Activated CD4-positive, alpha-beta T cell treated with anti-CD3 and anti-CD28 coated beads, Interleukin-2, amount 10 ng/mL, durations not matched to agents 7 days and 5 days (primary cell): ENCODE measurements at places on chromosomes 4 and X. TPM values are rescaled to one million over a fixed set of nuclear protein-coding genes. Genes with fewer than 3 reads are reported as not detected.

The ATG4A gene
- 11.1 TPM for total RNA-seq

- DNase-seq = no peak
Measured at GRCh38 chrX:7711167-7711566, 131.8 kb upstream of the VCX start.

DNA sequence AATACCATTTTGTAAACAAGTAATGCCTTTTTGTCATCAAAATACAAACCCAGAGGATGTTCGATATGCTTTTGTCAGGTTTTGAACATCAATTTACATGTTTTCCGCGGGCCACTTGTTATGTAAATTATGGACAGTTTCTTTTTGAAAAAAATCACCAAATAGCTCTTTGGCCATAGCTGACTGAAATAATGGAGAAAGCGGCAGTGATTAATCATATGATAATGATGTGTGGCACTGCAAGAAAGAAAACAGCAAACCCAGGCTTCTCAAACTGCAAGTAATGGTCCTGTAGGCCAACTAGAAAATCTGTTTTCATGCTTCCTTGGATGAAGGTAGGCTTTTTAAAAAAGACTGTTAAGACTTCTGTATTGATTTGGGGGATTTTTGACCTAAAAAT lies 15.6 kb upstream of the SCML1 start:
- no peak for DNase-seq

GRCh38 chrX:114127411-114128025 lies 456.4 kb upstream of the HTR2C start:
- no peak for DNase-seq

GRCh38 chr4:26372525-26373172 lies 51.8 kb downstream of the RBPJ start:
- peak; percentile 74 for DNase-seq

The CNOT6L gene
- 122 TPM for total RNA-seq

GRCh38 chr4:106201373-106201772 lies 114.6 kb downstream of the TBCK start:
- no peak for DNase-seq

- DNase-seq = no peak
Measured at GRCh38 chrX:54248309-54248708, 65.3 kb upstream of the FAM120C start.

DNA sequence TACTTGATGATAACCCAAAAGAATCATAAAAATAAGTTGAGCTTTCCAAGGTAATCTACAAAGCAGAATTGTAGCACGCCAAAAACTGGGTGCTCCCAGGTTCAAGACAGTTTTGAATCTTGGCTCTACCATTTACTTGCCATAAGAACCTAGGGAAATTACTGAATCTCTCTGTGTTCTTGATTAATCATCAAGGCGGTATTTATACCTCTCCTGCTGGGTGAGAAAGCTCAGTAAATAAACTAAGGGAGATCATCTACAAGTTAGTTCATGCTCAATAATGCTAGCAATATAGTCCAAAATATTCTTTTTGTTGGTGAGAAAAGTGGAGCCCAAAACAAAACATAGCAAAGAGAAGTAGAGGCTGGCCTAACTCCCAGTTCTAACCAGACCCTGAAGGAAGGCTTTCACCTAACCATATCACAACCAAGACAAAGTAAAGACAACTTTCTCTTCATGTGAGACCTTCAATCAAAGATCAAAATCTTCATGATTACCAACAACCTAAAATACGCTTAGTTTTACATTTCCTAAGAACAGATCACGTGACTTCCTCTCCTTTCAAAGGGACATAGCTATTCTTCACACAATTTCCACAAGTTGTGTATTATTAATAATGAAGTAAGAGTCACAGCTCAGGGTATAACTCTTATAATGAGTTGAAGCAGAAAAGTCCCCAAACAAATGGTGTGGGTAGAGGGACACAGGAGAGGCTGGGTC lies 34.4 kb downstream of the TNIP3 start:
- no peak for DNase-seq

- DNase-seq = no peak
Measured at GRCh38 chrX:76420237-76420636, 7.3 kb upstream of the MAGEE1 start.

- DNase-seq = no peak
Measured at GRCh38 chr4:177547985-177548384, 105.7 kb upstream of the AGA start.

The RAB9B gene
- total RNA-seq = 0.48 TPM

DNA sequence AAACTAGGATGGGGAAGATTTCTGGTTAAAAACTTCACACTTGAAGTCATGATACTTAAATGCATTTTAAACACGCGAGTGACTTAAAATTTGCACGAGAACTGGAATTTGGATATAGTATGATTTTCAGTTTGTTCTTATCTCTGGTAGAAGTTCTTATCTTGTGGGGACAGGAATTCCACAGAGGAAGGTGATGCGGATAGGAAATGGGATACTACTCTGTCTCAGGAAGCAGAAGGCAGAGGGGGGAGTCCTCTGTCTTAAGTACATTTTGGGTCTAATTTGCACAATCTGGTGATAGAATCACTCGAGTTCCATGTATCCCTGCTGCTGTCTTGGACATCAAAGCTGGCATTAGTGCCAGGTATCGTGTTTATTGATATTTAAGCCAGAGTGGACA lies 53.3 kb downstream of the TLL1 start:
- DNase-seq = no peak

The PABPC1L2A gene
- total RNA-seq = not detected

DNA sequence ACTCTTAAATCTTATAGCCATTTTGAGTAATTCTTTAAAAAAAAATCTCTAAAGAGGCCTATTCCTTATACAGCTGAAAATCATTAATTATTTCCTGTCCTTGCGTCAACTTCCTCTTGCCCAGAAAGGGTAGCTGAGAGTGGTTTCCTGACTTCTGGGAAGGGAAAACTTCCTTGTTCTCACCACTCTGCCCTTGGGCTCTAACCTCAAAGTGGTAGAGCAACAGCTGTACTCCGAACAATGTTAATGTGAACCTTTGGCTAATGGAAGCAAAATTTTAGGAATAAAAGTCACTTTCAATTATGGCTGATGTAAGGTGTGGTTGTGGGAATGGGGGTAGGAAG lies 15.3 kb downstream of the KLHL2 start:
- DNase-seq = no peak

The RIBC1 gene
- total RNA-seq = 1.4 TPM

The NWD2 gene
- total RNA-seq = not detected

GRCh38 chrX:113390531-113390930 lies 549.9 kb upstream of the AMOT start:
- no peak for DNase-seq

- no peak for DNase-seq
Measured at GRCh38 chr4:55122235-55122634, 3.2 kb downstream of the KDR start.

DNA sequence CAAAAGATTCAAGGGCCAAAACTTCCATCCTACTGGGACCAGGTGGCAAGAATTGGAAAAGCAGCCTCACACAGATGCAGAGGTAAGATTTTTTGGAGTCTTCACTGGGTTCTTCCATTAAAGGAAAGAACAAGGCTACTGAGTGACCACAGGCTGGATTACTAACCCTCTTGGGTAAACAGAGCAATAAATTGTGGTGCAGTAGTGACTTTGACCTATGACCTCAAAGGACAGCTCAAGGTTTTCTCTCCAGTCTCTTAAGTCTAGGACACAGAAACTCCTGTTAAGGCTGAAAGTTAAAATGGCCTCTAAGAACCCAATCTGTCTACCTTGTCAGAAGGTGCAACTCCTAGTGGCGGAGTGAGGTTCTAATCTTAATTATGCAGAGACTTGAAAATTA lies 464.9 kb downstream of the SMARCA1 start:
- no peak for DNase-seq

DNA sequence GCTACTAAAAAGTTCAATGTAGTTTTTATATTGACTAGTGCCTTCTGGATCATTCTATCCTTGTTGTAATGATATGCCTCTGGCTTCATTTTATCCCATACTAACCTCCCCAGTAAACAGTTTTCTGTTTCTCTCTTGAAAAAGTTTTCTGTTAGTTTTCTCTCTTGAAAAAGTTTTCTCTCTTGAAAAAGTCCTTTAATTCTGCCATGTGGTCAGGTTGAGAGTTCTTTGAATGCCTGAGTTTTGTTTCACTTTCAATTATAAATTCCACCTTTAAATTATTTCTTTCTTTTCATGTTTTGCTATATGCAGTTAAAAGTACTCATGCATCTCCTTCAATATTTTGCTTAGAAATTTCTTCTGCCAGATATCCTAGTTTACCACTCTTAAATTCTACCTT lies 1139.6 kb downstream of the STPG2 start:
- DNase-seq = no peak

The SPANXA1 gene
- total RNA-seq = not detected

GRCh38 chrX:14753441-14753840 lies 119.4 kb downstream of the FANCB start:
- DNase-seq = no peak

The HS3ST1 gene
- total RNA-seq = not detected

- no peak for DNase-seq
Measured at GRCh38 chrX:47145395-47146120, 537 bp downstream of the RBM10 start.

DNA sequence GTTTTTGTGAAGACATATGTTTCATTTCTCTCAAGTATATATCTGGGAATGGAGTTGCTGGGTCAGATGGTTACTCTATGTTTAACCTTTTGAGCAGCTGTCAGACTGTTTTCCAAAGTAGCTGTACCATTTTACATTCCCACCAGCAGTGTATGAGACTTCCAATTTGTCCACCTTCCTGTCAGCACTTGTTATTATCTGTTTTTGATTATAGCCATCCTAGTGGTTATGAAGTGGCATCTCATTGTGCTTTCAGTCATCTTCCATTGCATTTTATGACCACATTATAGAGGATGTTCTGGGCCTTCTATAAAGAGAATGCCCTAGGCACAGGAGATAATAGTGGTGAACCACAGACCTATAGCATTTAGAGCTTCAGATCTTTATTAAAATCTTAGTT lies 39.2 kb downstream of the CLCN4 start:
- no peak for DNase-seq

GRCh38 chrX:130005089-130005807 lies 22.8 kb downstream of the BCORL1 start:
- DNase-seq = no peak
